GM12878 (cell line): ENCODE measurements at places on chromosomes 16 and 17. TPM values are rescaled to one million over a fixed set of nuclear protein-coding genes. Genes with fewer than 3 reads are reported as not detected.

GRCh38 chr16:2841606-2842339 lies 11.7 kb downstream of the ZG16B start:
- no peak overlapping the region for H3K27ac ChIP-seq
- H3K36me3 ChIP-seq, result no peaks in the 10 kb centered on the region
- H3K27me3 ChIP-seq, result no peaks in the 10 kb centered on the region
- peaks cover 9% of the 10 kb centered on the region; the same call in 1 of the 2 replicates for H3K4me1 ChIP-seq

NPIPA5 gene
- total RNA-seq, result 3.7 and 3.8 TPM in 2 replicates

GRCh38 chr16:81706327-81707295 lies 72.5 kb upstream of the PLCG2 start:
- no peak overlapping the region for H3K4me3 ChIP-seq
- H3K36me3 ChIP-seq, result peaks cover 13% of the 10 kb centered on the region
- no peak overlapping the region for H3K27ac ChIP-seq
- no peaks in the 10 kb centered on the region for H3K4me1 ChIP-seq
- no peak for DNase-seq

IRX3 gene
- not detected in 2 replicates for total RNA-seq

- H3K36me3 ChIP-seq, result no peaks in the 10 kb centered on the region
- H3K4me3 ChIP-seq, result no peak overlapping the region
- H3K27ac ChIP-seq, result no peak overlapping the region
Observed at GRCh38 chr16:50539822-50540710, 8.1 kb upstream of the NKD1 start.

DNA sequence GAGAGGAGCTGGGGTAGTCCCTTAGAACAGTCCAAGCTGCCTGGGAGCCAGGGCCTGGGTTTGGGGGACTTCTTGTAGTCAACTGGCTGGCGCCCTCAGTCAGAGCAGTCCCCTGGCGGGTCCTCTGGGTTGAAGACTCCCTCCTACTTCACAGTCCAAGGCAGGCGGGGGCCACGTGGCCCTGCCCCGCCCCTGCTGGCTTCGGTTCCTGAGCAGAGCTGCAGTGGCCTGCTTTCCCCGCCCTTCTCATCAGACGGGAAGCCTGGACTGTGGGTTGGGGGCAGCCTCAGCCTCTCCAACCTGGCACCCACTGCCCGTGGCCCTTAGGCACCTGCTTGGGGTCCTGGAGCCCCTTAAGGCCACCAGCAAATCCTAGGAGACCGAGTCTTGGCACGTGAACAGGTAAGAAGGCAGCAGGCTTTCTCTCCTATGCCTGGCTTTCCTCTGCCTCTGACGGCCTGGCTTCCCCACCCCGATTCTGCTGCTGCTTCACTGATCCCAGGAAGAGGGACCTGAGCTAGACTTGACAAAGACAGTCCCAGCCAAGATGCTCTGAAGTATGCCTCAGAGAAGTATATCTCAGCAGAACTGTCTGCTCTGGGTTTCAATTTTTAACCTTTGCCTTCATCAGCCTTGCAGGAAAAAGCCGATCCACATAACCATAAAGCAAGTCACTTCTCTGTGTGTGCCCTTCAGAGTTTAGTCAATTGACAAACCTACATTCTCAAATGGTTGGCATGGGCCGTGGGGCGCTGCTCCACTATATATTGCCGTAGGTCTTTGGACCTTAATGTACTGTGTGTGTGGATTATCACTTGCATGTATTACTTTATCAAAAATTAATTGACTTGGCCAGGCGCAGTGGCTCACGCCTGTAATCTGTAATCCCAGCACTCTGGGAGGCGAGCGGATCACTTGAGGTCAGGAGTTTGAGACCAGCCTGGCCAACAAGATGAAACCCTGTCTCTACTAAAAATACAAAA lies 56.3 kb downstream of the SF3B3 start:
- peaks cover 13% of the 10 kb centered on the region for H3K4me1 ChIP-seq
- DNase-seq, result no peak
- no peak overlapping the region for H3K4me3 ChIP-seq
- H3K36me3 ChIP-seq, result peaks cover 3% of the 10 kb centered on the region
- no peak overlapping the region for H3K27ac ChIP-seq
- no peaks in the 10 kb centered on the region for H3K27me3 ChIP-seq

- no peaks in the 10 kb centered on the region for H3K4me1 ChIP-seq
- no peak overlapping the region for H3K4me3 ChIP-seq
- no peak for DNase-seq
- H3K27me3 ChIP-seq, result no peaks in the 10 kb centered on the region
- no peak overlapping the region for H3K27ac ChIP-seq
Observed at GRCh38 chr16:89909777-89910716, 8.6 kb upstream of the MC1R start.
